ENCODE measurements at places on chromosomes 4 and X.
A peak's percentile ranks its signal among the peaks of the same experiment; 100 is the strongest.

DNA sequence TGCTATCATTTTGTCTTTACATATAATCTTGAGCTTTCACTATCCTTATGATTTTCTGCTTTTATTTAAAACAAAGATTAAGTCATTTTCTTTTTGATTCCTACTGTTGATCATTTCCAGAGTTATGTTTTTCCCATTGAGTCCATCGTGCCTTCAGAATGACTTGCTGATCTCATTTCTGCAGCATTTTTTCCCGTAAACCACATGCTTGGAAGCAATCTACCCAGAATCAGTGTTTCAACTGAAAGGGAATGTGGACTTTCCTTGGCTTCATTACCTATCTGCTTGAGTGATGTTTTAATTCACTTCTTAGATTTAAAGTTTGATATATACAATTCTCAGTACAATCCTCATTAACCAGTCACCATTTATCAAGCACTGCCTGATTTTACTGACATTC is 192.4 kb upstream of the FSTL5 start:
- no peak for DNase-seq

- no peak for DNase-seq
Measured at GRCh38 chr4:11049001-11049400, 364.4 kb upstream of the CLNK start.

- DNase-seq: no peak
Measured at GRCh38 chr4:104457308-104457981, 37.2 kb downstream of the CXXC4 start.

- no peak for DNase-seq
Measured at GRCh38 chr4:56821381-56822243, at the start of gene SPINK2. SPINK2 (minus strand) TSS chr4:56821701; CDS start chr4:56821662, 39 bp downstream.

DNA sequence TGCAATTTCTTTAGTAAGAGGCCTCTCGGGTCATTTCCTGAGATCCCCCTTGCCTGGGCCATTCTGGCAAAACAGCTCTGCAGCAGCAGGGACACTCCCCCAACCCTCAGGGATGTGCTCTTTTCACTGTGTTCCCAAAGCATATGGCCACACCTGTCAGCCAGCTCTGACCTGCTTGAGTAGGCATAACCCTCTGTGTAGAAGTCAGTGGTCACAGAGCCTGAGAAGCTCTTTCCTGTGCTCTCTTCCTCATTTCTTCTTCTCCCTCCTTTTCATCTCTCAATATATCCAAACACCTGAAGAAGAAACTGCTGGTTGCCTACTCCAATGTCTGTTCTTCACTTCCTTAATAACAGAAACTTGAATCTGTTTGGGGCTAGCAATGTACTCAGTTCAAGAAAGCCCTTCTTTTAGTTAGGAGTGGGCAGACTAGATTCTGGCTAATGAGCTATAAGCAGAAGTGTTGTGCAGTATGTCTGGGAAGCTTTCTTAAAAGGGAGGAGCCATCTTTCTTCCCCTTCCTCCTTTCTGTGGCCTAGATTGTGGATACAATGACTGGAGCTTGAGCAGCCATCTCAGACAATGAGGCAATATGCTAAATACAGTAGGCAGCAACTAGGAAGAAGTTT is 73.3 kb downstream of the PRPS1 start:
- DNase-seq: no peak

GRCh38 chr4:41883988-41884734 is 51.1 kb upstream of the TMEM33 start:
- DNase-seq: no peak

- no peak for DNase-seq
Measured at GRCh38 chr4:89813197-89813596, 23.8 kb downstream of the SNCA start.

GRCh38 chr4:144409525-144409924 is 236.4 kb upstream of the HHIP start:
- no peak for DNase-seq

GRCh38 chrX:8820910-8821527 is 19.8 kb upstream of the FAM9A start:
- DNase-seq: no peak

DNA sequence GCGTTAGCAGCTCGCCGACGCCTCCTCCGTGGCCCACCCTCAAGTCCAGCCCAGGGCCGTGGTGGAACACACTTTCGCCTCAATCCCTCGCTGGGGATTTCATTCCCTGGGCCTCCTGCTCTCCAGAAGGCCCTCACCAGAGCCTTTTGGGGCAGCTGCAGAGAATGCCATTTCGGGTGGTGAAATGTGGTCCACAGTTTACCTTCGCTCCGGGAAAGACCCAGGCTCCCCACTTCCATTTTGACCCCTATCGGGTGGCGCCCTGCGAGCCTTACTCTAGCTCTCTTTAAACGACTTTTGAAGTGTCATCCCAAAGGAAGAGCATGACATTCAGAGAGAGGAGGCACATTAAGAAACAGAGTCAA is 496 bp downstream of the SH2D1A start:
- DNase-seq: no peak

GRCh38 chrX:139759637-139760036 is 51.7 kb upstream of the MCF2 start:
- no peak for DNase-seq

- no peak for DNase-seq
Measured at GRCh38 chr4:8342651-8343261, 73.2 kb downstream of the HTRA3 start.

DNA sequence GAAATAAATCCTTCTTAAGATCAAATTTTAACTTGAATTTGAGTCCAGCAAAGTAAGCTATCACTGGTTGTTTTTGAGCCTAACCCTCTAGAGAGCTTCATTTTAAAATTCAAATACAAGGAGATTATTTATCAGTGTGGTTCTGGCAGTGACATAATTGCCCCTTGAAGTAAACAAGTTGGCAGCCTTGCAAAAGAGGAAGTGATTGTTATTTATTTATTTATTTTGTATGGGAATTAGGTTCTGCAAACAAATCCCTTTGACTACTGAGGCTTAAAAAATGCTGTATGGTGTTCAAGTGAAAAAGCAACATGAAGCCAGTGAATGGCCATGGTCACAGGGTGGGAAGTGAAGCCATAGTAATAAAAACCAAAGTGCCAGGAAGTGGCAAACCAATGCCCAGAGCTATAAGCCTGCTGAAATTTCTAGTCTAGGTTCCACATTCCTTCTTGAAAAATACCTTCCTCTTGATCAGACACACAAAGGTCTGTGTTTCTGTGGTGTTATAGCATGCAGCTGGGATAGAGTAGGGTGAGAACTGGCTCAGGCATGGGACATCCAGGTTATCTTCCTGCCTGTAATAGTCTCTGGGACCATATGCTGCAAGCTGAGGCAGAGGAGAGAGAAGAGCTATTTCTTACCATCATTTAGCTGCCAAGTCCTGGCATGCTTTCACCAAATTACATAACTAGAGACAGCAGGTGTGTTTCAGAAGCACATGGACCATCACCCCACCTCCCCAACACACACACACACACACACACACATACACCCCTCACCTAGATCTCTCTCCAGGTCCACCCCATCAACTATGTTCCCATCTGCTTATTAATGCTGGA is 47.1 kb upstream of the TSPAN7 start:
- DNase-seq: no peak

GRCh38 chrX:101385026-101385684 is 836 bp downstream of the BTK start:
- no peak for DNase-seq

GRCh38 chrX:10367406-10367805 is 210.6 kb downstream of the CLCN4 start:
- DNase-seq: no peak

GRCh38 chr4:165175879-165176278 is 31.5 kb upstream of the KLHL2 start:
- no peak for DNase-seq

DNA sequence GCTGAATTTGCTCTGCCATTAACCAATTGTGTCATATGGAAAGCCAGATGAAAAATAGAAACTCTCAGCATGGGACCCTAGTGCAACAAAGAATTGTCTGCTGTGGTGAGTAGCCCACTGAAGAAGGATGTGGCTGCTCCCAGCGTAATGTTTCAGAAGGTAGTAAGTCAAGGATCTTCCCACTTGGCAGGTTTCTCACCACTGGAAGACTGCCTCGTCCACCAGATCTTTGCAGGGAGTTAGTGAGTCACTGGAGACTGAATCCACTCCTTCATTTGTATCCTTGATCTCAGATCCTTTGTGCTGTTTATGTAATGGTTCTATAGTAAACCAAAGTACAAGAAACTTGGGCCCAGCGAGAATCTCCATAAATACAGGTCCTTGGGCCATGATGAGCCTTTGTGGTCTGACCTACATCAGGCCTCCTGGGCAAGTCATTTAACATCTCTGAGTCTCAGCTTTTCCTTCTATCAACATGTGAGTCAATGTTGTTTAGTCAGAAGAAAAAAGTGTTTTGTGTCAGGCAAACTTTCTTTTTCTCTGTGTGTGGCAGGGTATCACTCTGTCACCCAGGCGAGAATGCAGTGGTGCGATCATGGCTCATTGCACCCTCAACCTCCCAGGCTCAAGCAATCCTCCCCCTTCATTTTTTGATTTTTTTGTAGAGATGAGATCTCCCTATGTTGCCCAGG is 78.0 kb upstream of the CCDC160 start:
- DNase-seq: no peak

- DNase-seq: no peak
Measured at GRCh38 chr4:3762753-3763549, 3.2 kb upstream of the ADRA2C start.

GRCh38 chrX:54044877-54045338 is 635 bp upstream of the PHF8 start:
- DNase-seq: peak; percentile 82

DNA sequence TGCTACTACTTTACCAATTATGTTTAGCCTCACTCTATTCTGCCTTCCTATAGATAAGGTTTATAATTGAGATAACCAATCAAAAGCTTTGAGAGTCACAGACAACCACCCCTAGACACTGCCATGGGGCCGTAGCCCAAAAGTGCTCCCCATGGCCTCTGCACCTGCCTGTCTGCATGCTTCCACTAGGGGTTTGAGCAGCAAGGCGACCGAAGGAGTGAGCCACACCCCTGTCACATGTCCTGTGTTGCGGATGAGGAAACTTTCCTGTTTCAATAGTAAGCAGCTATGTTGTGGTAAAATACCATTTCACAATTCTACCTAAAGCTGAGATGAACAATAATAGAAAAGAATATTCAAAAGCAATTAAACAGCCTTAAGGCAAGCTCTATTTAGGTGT is 856.0 kb upstream of the FRG1 start:
- DNase-seq: peak; percentile 20

DNA sequence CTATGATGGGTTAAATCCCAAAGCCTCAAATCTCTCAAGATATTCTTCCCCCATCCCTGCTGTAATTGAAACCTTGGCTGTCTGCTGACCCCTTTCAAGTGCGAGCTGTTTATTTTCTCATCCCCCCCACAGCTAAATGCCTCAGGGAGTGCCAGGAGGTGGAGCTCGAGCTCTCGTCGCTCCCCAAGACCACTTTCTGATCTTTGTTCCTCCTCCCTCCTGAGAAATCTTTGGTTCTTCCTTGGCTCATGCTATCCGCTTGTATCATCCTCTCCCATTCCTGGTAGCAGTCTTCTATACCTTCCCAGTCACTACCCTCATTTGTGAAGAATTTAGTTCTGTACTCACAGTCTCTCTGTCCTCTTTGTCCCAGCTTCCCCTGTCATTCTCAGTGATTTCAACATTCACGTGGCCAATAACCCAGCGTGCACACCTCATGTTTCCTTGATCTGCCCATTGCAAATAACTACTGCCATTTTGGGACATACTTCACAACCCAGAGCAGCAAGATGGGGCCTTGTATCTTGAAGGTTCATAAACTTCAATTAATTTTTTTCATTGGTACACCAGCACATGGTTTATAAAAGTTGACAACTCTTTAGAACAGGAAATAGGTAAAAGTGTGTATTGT is 9.2 kb upstream of the SLC25A43 start:
- no peak for DNase-seq

GRCh38 chr4:101232074-101232776 is 115.1 kb downstream of the PPP3CA start:
- DNase-seq: no peak

DNA sequence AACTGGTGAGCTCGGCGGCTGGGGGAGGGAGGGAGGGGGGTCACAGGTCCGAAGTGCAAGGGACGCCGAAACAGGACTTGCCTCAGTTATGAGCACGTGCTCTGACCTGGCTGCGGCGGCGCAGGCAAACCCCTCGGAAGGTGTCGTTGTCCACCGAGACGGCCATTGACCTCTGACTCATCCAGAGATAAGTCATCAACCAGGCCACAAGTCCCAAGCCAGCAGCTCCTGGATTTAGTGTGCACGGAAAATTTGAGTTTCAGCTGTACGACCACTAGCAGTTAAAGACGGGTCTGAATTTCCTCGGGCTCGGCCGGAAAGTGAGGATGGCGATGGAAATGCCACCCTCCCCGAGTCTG is 674 bp downstream of the SH3D19 start:
- DNase-seq: peak; percentile 4

- DNase-seq: no peak
Measured at GRCh38 chr4:146155152-146155724, 20.3 kb upstream of the LSM6 start.

- peak; percentile 39 for DNase-seq
Measured at GRCh38 chr4:173121076-173121561, 47.5 kb upstream of the GALNT7 start.

DNA sequence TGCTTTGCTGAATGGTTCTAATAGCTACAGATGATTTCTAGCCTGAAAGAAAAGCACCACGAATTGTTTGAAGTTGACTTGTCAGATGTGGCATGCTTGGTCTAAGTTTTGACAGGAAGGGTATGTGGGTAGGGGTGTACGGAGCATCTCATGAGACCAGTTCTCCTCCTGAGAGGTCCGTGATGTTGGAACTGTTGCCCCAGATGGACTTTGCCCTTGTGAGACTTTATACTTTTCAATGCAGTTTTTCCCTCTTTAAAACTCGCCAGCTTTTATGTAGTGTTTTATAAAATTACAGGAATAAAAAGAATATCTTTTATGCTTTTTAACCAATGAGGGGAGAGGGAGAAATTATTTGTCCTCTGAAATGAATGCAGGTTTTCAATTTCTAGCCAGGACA is 16.6 kb upstream of the XG start:
- DNase-seq: no peak

GRCh38 chrX:41971346-41971745 is 48.0 kb upstream of the CASK start:
- no peak for DNase-seq

- DNase-seq: no peak
Measured at GRCh38 chrX:107348051-107348450, 101.4 kb upstream of the FRMPD3 start.

DNA sequence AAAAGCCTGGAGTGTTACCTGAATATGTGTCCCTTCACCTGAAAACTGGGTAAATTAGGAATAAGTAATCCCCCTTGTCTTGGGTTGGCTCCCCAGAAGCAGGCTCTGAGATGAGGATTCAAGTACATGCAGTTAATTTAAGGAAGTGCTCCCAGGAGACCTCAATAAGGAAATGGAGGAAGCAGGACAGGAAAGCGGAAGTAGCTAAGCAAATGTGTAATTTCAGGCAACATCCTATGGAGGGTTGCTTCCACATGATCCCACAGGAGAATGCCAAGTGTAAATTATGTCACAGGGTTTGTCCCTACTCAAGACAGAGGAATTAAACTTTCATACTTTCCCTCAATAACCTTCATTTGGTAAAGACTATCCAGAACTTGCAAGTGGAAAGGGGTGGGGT is 48.1 kb upstream of the ARHGEF6 start:
- DNase-seq: no peak

- DNase-seq: no peak
Measured at GRCh38 chr4:26542991-26543390, 40.9 kb upstream of the TBC1D19 start.

GRCh38 chrX:72086995-72087394 is 44.7 kb downstream of the RTL5 start:
- no peak for DNase-seq

Data from SHP77 (cell line).